ENCODE measurements at places on chromosomes 5 and 9.

GRCh38 chr9:105647595-105648349 is 14.5 kb upstream of the TAL2 start:
- no peak for DNase-seq

- DNase-seq: no peak
Observed at GRCh38 chr9:124457887-124458431, 7.7 kb downstream of the ADGRD2 start.

GRCh38 chr9:76619640-76620039 is 144.6 kb upstream of the PCA3 start:
- no peak for DNase-seq

GRCh38 chr5:159218595-159219023 is 9.3 kb upstream of the RNF145 start:
- no peak for DNase-seq

- DNase-seq: peak; percentile 80
Observed at GRCh38 chr9:109224751-109225150, 57.7 kb upstream of the FRRS1L start.

GRCh38 chr5:140965905-140966292 is 377 bp upstream of the PCDHAC2 start:
- DNase-seq: no peak

GRCh38 chr9:133189826-133190225 is 19.2 kb downstream of the OBP2B start:
- no peak for DNase-seq

- DNase-seq: no peak
Observed at GRCh38 chr9:17843236-17843635, 264.4 kb downstream of the SH3GL2 start.

- no peak for DNase-seq
Observed at GRCh38 chr5:112878760-112879159, 17.7 kb downstream of the SRP19 start.

GRCh38 chr5:1467341-1468246 is 22.4 kb upstream of the SLC6A3 start:
- no peak for DNase-seq

DNA sequence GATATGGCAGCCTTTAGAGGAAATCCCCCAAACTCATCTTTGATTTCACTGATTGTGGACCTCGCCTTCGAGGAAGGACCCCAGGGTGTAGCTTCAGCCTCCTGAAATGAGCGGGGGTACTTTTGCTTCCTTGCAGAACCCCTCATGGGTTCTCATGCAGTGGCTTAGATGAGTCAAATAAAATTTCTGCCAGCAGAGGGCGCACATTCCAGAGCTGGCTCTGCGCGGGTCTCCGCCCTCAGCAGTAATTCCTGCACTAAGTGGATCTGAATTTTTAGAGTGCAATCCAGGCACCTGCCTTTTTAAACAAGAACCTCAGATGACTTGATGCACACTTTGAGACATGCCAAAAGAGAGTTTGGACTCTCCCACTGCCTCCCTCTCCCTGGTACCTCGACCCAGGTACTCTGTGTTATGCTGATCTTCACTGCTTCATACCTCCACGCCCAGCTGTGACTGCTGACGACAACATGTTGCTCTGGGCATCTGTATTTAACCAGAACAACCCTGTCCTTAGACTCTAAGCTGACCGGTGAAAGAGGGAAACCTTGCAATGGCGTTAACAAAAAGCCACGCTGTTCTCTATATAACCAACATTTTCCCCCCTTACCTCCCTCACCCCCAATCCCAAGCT is 7.3 kb downstream of the EGFLAM start:
- no peak for DNase-seq

- no peak for DNase-seq
Observed at GRCh38 chr5:171363846-171364245, 23.8 kb upstream of the NPM1 start.

- DNase-seq: no peak
Observed at GRCh38 chr9:113695901-113696300, 180.2 kb upstream of the ZNF618 start.

DNA sequence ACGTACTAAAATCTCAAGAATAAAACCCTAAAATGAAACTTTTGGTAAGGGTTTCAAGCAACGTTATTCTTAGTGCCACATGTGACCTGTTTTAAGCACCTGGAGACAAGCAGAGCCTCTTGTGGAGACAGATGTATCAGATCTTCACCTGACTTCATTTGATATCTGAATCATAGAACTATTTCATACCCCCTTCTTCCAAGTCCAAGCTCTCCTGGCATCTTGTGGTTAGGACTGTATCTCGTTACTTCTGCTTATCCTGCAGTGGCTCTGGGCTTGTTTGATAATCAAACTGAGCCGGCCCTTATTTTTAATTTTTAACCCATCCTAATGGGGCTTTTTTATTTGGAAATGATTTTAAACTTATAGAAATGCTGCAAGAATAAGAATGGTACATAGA is 11.1 kb upstream of the FSD1L start:
- DNase-seq: no peak

DNA sequence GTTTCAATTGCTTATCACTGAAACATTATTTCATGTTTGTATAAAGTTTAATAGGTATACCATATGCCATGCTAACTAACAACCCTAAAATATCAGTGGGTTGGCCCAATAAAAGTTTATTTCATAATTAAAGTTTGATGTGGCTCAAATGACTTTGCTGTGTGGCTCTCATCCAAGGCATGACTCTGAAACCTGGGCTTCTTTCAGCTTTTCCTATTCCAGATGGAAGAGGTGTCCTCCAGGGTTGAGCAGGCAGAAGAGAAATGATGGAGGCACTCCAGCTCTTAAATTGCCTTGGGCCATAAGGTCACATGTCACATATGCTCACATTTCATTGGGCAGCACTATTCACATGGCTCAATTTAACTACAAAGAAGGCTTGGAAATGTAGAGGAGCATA is 101.9 kb downstream of the MACIR start:
- DNase-seq: no peak

DNA sequence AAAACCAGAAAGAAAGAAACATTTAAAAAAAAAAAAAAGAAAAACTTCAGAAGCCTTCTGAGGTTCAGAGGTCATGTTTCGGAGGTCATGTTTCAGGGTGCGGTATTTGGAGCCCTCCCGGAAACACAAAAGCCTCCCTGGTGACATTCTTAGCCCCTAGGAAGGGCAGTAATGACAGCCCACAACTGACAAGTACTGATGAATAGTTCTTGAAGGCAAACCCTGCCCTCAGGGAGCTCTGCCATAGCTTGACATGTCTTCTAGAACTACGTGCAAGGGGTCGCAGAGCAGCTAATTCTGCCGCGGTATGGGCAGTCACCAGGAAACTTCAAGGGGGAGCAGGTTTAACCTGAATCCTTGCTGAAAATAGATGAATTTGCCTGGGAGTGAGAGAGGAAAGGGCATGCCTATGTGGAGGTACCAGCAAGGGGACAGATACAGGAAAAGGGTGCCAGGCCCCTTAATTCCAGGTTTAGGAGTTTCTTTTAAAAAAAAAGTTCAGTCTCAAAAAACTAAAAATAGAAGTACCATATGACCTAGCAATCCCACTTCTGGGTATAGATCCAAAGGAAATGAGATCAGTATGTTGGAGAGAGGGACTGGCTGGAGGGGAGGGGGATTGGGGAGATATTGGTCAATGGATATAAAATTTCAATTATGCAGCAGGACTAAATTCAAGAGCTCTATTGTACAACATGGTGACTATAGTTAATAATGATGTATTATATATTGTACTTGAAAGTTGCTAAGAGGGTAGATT is 98.4 kb downstream of the C9orf152 start:
- DNase-seq: no peak

DNA sequence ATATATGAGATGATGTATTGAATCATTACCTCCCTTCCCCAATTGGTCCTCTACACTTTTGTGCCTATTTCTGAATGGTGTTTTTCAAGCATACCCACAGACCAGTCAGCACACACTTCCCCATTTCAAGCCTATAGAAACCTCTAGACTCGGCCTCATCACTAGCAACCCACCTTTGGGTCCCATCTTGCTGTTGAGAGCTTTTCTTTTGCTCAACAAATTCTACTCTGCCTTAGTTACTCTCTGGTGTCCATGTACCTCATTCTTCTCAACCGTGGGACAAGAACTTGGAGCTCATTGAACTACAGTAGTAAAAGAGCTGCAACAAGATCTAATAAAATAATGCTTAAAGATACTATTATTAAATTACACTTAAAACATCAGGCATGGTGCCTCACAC is 49.0 kb upstream of the KDM4C start:
- DNase-seq: no peak

GRCh38 chr9:99823681-99824377 is 2.1 kb downstream of the NR4A3 start:
- no peak for DNase-seq

DNA sequence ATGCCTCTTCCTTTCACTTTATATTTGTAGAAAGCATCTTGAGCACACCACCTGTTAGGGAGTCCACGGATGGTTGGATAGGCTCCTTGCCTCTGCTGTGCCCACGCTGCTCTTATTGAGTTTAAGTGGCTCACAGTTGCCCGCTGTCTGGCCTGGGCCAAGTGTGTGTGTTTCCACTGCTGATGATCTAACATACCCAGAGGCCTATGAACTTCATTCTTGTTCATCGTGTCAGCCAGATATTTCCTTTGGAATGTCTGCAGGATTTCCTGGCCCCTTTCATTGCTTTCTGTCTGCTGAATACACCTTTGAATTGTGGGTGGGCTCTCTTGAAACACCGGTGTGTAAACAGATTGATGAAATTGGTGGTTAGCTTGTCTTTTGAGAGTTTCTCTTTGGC is 46.6 kb downstream of the MVB12B start:
- no peak for DNase-seq

DNA sequence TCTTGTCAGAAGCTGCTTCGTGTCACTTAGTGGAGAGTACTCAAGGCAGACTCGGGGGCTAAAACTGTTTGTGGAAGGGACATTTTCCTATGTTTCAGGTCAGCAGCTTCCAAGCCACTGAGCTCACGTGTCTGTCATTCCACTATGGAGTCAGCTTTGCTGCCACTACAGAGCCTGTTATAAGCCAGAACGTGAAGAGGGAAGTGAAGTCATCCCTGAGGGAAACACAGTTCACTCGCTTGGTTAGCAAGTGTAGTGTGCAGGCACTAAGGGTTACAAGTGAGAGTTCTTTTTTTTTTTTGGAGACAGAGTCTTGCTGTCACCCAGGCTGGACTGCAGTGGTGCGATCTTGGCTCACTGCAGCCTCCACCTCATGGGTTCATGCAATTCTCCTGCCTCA is 24.5 kb upstream of the LTC4S start:
- no peak for DNase-seq

- no peak for DNase-seq
Observed at GRCh38 chr5:151685749-151686673, 704 bp downstream of the SPARC start.

- no peak for DNase-seq
Observed at GRCh38 chr9:125887172-125887571, 140.0 kb downstream of the PBX3 start.

GRCh38 chr5:180898621-180899246 is at the start of gene BTNL8:
BTNL8 (plus strand) TSS chr5:180899159; CDS start chr5:180899311, 152 bp downstream.
- DNase-seq: no peak

DNA sequence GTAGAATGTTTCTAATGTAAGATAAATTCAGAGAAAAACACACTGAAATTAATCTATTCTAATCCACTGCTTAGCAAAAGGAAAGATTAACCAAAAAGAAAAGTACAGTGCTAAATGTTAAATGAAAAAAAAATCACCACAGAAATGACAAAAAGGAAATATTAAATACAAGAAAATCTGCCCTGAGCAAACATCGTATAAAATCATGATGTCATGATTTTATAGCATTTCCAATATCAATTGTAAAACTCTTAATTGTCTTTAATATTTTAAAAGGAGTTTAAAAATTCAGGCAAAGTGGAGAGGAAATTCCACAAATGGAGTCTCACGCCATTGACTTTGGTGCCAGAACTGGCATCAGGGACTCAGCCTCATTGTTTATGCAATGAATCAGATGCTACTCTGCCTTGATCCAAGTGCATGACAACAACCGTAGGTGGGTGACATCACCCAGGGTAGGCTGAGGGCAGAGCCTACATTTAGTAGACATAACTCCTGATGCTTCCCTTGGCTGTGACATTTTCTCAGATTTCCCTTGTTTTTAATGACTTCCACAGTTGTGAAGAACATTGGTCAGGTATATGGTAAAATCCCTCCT is 696.8 kb downstream of the SEMA5A start:
- DNase-seq: no peak

DNA sequence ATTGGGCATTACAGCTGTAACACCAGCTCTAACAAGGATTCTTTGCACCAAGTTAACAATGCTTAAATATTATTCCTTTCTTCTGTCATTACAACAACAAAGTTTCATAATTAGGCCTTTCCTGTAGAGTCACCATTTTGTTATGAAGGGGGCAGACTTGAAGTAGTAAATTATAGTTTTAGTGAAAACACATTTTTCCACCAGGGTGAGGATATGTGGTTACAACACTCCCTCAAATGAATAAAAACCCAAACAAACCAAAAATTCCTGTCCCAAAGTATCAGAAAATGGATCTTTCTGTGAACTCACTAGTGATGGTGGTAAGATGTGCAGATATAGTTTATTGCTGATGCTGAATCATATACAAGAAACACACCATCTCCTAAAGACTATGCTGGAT is 250.5 kb upstream of the TUT7 start:
- DNase-seq: no peak

GRCh38 chr9:13992138-13993088 is 321.5 kb downstream of the NFIB start:
- no peak for DNase-seq

DNA sequence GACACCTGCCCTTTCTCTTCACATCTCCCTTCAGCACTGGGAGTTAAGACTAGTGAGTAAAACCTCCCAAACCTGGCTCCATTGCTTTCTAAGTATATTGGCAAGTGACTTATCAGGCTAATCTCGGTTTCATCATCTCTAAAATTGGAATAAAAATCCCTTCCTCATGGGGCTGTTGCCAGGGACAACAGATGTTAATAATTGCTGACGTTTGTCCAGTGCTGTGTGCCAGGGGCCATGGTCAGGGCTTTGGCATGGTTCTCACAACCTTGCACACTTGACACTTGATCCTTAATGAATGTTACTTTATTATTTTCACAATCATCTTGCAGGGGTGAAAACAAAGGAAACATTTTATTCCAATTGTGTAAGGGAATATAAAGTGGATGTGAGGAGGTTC is 1262.0 kb upstream of the WWC1 start:
- DNase-seq: no peak

DNA sequence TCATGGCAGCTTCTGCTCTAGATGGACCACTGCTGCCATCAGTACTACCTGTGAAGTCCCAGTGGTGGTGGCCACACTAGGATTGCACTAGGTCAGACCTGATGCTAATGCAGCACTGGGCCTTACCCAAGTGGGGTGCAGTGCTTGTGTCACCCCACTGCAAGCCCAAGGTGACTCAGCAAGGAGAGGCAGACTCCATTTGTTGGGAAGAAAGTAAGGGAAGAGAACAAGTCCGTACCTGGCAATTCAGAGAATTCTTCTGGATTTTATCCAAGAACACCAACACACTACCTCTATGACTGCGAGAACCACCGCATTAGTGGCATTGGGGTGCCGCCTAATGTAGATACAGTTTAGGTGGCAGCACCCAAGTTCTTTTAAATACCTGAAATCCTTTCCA is 34.0 kb upstream of the TYRP1 start:
- DNase-seq: no peak
